Pancreas (tissue), 10 donors: ENCODE measurements at places on chromosomes 13 and 19. TPM values are rescaled to one million over a fixed set of nuclear protein-coding genes. Genes with fewer than 3 reads are reported as not detected.

DNA sequence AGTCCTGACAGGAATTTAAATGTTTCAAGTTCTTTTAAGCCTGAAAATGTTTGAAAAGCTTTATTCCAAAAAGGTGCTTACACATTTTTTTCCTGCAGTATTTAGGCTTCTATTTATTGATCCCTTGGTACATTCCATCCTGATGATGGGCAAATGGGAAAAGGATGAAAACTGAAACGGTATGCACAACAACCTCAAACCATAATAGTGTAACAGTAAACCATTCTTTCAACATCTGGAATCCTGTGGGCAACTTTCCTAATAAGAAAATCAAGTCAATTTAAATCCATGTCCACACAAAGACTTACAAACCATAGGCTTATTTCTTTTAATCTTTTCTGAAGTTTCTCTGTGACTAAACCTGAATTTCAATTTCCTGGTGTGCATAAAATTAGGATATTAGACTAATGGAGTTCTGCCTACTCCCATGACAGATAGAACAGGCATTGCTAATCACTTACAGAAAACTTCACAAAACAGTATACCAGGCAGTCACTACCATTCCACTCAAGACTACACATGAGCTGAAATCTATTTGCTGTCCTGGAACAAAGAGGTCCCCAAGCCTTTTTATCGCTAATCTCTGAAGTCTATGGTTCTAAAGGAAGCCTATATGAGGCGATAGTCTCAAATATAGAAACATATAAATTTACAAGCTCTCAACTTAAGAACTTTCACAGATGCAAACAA, 103.3 kb downstream of the DLEU7 start:
- H3K36me3 ChIP-seq = no peaks in the 10 kb centered on the region
- DNase-seq = no peak
- H3K4me1 ChIP-seq = no peaks in the 10 kb centered on the region
- H3K4me3 ChIP-seq = no peak overlapping the region

DNA sequence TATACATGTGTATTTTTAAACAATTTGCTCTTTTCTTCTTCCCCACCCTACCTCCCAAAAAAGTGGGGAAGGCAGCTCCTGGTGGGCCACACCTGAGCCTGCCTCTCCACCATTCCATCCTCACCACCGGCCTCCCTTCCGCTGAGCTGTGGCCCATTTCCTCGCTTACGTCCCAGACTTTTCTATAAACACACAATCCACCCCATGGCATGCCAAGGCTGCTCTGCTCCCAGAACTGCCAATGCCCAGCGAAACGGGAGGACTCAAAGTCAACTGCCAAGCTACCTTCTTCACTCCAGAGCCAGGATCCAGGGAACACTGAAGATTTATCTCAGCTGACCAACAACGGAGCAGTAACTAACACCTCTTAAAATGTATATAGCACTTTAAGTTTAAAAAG, 2.8 kb downstream of the N4BP2L1 start:
- H3K36me3 ChIP-seq = no peaks in the 10 kb centered on the region
- DNase-seq = no peak
- H3K4me3 ChIP-seq = no peak overlapping the region
- peaks cover 9% of the 10 kb centered on the region for H3K4me1 ChIP-seq

ZNF135 gene
- polyA plus RNA-seq = 11.6 TPM

EFNB2 gene
- 4.4 TPM for polyA plus RNA-seq

SERTAD1 gene
- polyA plus RNA-seq = 11.9 TPM

ZNF528 gene
- 6.3 TPM for polyA plus RNA-seq
